Fibroblast of skin of scalp (primary cell): ENCODE measurements at places on chromosomes 16 and 17.

DNA sequence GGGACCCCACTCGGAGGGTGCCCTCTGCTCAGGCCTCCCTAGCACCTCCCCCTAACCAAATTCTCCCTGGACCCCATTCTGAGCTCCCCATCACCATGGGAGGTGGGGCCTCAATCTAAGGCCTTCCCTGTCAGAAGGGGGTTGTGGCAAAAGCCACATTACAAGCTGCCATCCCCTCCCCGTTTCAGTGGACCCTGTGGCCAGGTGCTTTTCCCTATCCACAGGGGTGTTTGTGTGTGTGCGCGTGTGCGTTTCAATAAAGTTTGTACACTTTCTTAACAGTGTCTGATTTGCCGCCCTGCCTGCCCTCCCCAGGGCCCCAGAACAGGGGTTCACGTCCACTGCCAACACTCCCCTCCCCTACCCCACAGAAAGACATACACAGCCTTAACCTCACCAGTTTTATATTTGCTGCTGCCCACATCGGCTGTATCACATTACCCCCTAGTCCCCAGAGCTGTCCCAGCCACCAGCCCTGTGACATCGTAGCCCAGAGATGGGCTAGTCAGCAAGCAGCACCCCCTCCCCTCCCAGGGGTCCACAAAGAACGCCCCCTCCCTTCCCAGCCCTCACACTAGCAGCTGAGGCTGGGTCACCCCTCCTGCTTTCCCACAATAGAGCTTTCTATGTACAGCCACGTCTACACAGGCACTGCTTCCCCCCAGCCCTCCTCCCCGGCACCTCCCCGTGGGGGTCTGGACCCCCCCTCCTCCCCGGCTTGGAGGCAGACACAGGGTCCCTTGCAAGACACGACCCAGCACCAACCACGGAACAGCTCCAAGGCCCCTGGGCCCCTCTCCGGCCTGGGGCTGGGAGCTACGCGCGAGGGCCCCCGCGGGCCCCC, 7.9 kb downstream of the GRN start:
- DNase-seq = no peak

- no peak for DNase-seq
Measured at GRCh38 chr17:75813081-75814020, 28.7 kb downstream of the UNK start.

DNA sequence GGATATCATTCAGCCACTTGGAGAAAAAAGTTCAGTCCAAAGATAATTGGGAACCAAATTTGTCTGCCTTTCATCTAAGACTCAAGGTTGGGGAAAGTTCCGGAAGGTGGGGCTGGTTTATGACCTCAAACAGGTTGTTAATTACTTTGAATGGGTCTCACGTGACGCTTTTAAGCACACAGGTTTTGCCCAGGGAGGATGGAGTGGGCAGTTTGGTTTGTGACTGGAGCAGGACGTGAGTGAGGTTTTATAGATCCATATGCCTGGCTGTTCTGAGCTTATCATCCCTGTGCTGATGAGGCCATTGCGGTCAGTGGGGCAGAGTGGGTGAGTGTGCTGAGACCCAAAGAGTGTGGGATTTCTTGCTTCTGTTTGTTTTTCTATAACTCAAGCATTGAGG, 38.7 kb upstream of the GPRC5B start:
- no peak for DNase-seq

- peak; percentile 87 for DNase-seq
Measured at GRCh38 chr17:62778990-62779681, 29.0 kb downstream of the MARCHF10 start.

DNA sequence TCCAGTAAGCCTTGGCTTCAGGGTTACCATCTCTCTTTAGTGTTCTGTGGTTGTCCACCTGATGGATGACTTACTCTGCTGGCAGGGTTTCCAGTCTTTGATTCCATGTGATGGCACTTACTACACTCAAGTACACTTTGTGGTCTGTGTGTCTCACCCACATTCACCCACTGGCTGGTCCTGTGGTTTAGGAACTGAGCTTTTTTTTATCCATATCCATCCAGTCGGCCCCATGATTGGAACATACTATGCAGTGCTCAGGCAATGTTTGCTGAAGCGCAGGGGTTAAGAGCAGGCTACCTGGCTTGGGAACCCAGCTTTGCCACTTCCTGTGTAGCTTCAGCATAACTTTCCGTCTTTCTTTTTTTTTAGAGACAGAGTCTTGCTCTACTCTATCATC, 2.8 kb upstream of the FUS start:
- no peak for DNase-seq

DNA sequence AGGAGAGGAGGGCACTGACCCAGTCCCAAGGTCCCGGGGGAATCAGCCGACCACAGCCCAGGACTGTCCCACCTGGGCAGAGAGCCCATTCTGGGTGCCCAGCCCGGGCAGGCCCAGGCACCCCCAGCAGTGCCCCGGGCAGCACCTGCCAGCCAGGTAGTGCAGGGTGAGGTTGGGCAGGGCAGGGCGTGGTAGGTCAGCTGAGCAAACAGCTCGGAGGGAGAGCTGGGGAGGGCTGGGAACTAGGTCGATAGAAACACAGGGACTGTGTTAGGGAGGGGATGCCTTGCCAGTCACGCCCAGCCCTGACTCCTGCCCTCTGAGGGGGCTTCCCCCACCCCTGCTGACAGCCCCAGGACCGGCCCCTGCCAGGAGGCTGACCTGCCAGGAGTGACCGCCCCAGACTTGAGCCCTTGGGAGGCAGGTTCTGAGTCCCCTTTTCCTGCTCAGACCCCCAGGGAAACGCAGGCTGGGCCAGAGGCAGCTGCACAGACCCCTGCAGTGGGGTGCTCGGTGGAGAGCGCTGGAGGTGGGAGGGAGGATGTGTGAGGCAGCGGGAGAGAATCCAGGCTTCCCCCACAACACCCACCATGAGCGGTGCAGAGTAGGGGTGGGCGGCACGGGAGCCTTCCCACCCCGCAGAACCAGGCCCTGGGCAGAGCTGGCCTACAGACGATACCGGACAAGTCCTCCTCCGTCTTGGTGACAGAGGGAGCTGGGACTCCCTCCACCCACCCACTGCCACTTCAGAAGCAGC, 4.7 kb downstream of the HS3ST6 start:
- DNase-seq = no peak

GRCh38 chr16:11409398-11409797, 64.1 kb downstream of the RMI2 start:
- peak; percentile 48 for DNase-seq

GRCh38 chr16:86984991-86985647, 332.1 kb downstream of the C16orf95 start:
- DNase-seq = peak; percentile 67

- DNase-seq = no peak
Measured at GRCh38 chr16:88882358-88883030, 16.0 kb upstream of the PABPN1L start.

- DNase-seq = no peak
Measured at GRCh38 chr17:83025636-83026280, 53.7 kb upstream of the METRNL start.

DNA sequence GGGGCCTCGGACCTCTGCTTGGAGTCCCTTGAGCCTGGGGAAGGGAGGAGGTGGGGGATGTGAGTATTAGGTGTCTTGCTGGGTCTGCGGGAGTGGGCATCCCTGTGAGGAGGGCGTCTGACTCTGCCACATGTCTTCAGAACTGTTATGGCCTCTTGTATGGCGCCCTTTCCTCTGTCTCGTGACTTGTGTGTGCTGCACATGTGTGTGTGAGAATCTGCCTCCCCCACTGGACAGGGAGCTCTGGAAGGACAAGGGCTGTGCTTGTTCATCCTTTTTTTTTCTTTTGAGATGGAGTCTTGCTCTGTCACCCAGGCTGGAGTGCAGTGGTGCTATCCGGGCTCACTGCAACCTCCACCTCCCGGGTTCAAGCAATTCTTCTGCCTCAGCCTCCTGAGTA, 33.4 kb downstream of the ARHGAP23 start:
- no peak for DNase-seq

- no peak for DNase-seq
Measured at GRCh38 chr17:82086941-82087906, 10.8 kb downstream of the FASN start.

- no peak for DNase-seq
Measured at GRCh38 chr16:20871258-20871657, 28.9 kb downstream of the DCUN1D3 start.

GRCh38 chr16:9766891-9767290, 415.3 kb downstream of the GRIN2A start:
- DNase-seq = no peak

- DNase-seq = no peak
Measured at GRCh38 chr16:88975511-88976061, 1.4 kb downstream of the CBFA2T3 start.

DNA sequence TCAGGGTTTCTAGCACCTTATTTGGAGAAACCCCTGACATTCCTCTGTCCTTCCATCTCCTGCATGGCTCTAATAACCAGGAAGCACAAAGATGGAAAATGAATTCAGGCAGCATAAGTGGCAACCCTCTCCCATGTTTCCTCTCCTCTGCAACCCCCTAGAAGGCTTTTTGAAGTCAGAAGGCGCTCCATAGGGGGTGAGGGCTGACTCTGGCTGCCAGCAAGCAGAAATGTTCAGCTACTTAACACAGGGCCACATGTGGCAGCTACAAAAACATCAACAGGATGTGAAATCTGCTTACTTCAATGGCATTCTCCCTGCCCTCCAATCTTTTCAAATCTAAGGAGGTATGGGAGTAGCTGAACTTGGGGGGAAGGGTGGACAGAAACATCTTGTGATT, 55.2 kb upstream of the IRX5 start:
- peak; percentile 44 for DNase-seq

DNA sequence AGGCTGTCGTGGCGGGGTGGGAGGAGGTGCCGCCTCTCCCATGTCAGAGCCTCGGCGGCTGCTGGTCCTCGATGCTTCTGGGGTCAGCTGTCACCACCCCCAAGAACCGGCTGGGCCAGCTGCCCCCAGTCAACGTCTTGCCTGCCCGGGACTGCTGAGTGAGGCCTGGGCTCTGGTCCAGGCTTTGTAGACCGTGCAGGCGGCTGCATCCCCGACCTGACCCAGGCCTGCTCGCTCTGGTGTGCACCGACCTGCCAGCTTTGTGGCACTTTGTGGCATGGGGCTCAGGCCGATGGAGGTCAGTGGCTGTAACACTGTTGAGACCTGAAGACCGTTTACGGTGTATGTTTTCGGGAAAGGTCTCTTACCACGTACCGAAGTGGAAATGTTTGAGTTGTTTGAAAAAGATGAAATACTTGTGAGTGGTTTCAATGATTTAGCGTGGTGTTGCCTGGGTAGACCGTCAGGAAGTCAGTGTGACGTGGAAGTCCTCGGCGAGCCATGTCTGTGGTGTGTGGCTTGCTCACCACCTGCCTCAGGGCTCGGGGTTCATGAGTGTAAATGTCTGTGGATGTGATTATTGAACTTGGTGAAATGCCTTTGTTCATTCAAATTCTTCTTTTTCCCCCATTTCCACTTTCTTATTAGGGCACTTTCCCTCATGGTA, 53.2 kb upstream of the ZNF750 start:
- DNase-seq = no peak

- DNase-seq = no peak
Measured at GRCh38 chr16:69500496-69500895, 65.3 kb upstream of the NFAT5 start.

DNA sequence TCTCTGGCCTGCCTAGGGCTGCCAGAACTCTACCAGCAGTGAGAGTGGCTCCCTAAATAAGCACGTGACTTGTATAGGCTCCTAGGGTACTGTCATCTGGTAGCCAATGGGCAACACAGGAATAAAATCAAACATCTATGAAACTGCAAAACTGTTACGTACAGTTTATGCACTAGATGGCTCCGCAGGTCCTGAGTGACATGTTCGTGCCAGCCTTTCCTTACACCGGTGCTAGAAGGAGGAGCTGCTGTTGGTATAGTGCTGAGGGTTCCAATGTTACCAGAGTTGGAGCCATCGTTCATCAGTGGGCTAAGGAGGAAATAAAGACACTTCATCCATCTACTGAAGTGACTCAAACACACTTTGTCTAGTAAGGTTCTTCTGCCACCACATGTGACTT, 63.2 kb upstream of the TRAP1 start:
- DNase-seq = peak; percentile 27

- DNase-seq = peak; percentile 82
Measured at GRCh38 chr16:83118365-83118764, 491.6 kb downstream of the CDH13 start.

GRCh38 chr16:28943281-28943680, 7.5 kb upstream of the NFATC2IP start:
- no peak for DNase-seq

DNA sequence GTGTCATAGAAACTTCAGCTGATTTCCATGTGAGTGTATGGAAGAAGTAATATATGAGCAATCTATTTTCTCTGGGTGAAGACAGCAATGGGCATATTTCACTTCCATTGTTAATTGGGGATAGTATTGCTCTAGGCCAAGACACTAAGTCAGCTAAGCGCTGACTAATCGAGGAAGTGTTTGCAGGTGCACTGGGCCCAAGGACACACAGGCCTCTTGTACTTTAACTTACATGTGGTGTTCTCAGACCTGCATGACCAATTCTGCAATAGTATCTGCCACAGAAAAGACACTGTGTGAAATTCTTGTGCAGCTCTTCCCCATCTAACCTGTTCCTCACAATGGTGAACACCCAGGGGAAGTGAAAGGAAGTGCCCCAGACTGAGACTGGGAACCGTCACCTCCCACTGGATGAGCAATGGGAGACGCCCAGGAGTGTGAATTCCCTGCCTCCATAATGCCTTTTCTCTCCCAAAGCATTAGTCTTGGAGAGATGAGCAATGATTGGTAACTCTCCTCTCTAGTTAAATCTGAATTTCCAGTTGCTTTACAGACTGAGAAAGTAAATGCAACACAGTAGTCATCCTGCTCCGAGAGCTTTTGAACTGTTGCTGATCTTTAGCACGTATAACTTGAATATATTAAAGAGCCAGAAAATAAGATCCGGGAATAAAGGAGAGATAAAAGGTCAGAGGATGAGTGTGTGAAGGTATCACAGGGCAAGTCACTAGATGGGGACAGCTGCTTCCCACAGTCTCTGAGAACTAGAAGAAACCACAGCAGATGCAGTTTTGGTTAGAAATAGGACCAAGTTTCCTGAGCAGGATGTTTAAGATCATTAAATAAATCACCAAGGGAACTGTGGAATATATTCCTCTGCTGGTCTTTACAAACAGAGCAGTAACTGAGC, 82.6 kb downstream of the CDK5R1 start:
- DNase-seq = no peak

DNA sequence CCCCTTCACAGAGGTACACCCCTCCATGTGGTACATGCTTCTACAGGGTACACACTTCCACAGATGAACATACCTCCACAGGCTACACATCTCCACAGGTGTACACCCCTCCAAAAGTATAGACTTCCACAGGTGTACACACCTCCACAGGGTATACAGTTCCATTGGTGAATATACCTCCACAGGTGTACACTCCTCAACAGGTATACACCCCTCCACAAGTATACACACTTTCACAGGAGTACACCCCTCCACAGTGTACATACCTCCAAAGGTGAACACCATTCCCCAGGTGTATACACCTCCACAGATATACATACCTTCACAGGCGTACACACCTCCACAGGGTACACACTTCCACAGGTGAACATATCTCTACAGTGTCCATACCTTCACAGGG, 9.4 kb downstream of the FOXN1 start:
- DNase-seq = no peak

DNA sequence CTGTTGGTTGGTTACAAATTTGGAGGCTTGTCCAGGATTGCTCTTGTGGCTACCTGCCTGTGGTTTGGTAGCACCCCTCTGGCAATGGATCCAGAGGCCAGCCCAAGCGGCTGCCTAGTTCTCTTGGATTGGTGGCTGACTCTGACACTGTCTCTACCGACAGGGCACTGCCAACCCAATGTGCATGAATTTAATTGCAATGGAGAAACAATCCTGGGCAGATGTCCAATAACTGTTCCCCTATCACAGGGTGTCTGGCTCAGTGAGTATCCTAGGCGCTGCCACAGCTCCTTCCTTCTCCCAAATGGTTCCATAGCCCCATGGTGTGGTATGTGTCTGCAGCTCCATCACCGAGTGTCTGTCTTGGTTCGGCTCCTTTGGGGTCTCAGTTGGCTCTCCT, 19.5 kb downstream of the N4BP1 start:
- DNase-seq = no peak
